Testis (tissue), 5 donors: ENCODE measurements at places on chromosomes 4 and X. TPM values are rescaled to one million over a fixed set of nuclear protein-coding genes. Genes with fewer than 3 reads are reported as not detected.

The ARHGAP36 gene
- total RNA-seq = 3.2 TPM

DNA sequence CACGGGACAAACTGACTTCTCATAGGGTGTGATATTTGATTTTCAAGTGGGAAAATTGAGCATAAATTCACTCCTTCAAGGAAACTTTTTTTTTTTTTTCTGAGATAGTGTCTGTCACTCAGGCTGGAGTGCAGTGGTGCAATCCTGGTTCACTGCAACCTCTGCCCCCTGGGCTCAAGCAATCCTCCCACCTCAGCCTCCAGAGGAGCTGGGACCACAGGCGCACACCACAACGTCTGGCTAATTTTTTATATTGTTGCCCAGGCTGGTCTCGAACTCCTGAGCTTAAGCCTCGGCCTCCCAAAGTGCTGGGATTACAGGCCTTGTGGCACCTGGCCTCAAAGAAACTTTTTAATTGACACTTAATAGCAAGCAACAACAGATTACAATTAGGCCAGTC, 13.8 kb downstream of the CLDN34 start:
- DNase-seq = no peak

- DNase-seq = no peak
These were observed 1.0 kb upstream of the LPAR4 start for GRCh38 chrX:78746496-78746895.

DNA sequence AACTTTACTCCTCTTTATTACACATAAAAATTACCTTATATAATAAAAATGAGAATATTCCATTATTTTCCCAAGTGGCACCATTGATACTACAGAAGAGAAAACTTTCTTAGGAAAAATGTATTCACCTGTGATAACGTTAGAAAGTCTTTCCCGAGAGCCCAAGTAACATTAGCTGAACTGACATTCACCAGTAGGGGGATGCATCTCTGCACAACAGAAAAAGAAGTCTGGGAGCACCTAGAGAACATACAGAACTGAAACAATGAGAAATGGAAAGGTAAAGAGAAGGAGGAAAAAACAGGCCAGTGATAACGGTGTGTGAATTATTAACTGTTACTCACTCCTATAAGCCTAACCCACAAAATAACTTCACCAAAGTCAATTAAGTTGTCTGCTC, 423.3 kb downstream of the CENPC start:
- no peak for DNase-seq
